Calu3 (cell line): ENCODE measurements at places on chromosomes 13 and 19.

GRCh38 chr19:3975637-3976087 lies 4.8 kb upstream of the DAPK3 start:
- peaks cover 73% of the 10 kb centered on the region for H3K36me3 ChIP-seq
- H3K4me3 ChIP-seq, result no peak overlapping the region
- no peaks in the 10 kb centered on the region for H3K27me3 ChIP-seq
- H3K27ac ChIP-seq, result no peak overlapping the region

- H3K36me3 ChIP-seq, result peaks cover 27% of the 10 kb centered on the region
- H3K27me3 ChIP-seq, result no peaks in the 10 kb centered on the region
- no peak overlapping the region for H3K4me3 ChIP-seq
- peaks cover 5% of the 10 kb centered on the region for H3K4me1 ChIP-seq
Observed at GRCh38 chr19:34332027-34332760, 32.8 kb upstream of the GPI start.

GRCh38 chr13:100433475-100433874 lies 155.1 kb downstream of the GGACT start:
- no peak overlapping the region for H3K4me3 ChIP-seq
- no peaks in the 10 kb centered on the region for H3K27me3 ChIP-seq
- no peak overlapping the region for H3K27ac ChIP-seq
- DNase-seq, result no peak
- peaks cover 8% of the 10 kb centered on the region for H3K4me1 ChIP-seq

DNA sequence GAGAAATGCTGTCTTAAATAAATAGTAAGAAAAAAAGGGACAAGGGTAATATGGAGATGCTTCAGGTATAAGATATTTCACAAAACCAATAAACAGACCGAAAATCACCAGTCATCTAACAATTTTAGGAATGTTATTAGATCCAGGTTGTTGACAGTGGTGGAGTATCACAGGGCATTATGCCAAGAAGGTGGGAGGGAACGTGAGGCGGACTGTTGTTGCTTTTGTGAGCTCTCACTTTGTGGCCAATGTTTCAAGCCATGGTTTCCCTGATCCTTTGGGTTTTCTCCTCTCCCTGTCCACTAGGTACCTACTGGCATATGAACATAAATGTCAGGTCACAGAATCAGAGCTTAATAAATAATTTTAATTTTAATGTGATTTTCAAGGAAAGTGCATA lies 790.3 kb upstream of the SLITRK1 start:
- no peak overlapping the region for H3K27ac ChIP-seq
- no peak overlapping the region for H3K4me3 ChIP-seq
- no peaks in the 10 kb centered on the region for H3K36me3 ChIP-seq
- DNase-seq, result no peak

DNA sequence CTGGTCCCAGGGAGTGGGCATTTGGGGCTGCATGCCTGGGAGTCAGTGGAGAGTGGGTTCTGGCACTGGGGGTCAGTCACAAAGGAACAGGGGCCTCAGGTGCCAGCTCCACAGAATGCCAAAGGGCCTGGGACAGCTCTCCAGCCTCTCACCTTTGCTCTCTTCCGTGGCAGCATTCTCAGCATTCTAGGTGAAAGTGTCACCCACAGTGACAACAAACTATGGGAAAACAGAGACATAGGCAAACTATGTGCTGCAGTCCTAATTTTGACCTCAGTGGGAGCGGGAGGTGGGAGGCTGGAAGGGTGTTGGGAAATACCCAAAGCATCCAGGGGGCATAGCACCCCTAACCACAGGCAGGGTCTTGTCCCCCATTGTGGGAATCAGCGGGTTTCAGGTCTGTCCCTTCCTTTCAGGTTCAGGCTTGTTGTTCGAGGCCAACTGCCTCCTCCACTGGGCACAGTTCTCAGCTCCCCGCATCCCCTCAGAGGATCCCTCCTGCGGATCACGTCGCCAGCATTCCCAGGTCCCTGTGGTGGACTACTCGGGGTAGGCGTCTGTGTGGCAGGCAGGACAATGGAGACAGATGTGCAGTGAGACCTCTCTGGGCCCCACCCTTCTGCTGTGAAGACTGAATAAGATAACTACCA lies 52.4 kb downstream of the TSHZ3 start:
- DNase-seq, result no peak
- no peaks in the 10 kb centered on the region for H3K4me1 ChIP-seq
- no peaks in the 10 kb centered on the region for H3K36me3 ChIP-seq
- H3K27me3 ChIP-seq, result no peaks in the 10 kb centered on the region
